ENCODE measurements at places on chromosomes 2 and 18. TPM values are rescaled to one million over a fixed set of nuclear protein-coding genes. Genes with fewer than 3 reads are reported as not detected.

GRCh38 chr2:113890253-113891235 lies 655 bp downstream of the ACTR3 start:
- DNase-seq: peak; percentile 83

- peak; percentile 91 for DNase-seq
These were observed 978.1 kb upstream of the CDH2 start for GRCh38 chr18:29154758-29155725.

- DNase-seq: no peak
These were observed 140.9 kb upstream of the B3GNT2 start for GRCh38 chr2:62054916-62055450.

GRCh38 chr2:129803871-129804270 lies 175.6 kb upstream of the RAB6C start:
- DNase-seq: peak; percentile 20

DNA sequence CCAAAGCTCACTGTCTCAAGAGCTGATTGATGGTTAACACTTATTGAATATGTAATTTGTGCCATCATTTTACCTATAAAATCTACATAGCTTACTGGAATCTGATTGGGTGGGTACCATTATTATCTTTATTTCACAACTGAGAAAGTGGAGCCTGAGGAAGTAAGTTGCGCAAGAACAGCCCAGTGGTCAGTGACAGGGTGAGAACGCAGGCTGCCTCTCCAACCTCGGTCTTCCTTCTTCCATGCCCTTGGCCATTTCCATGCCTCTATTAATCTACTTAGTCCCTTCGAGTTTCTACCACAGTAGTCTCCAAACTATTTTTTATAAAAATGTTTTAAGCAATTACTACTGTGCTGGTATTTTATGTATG lies 390.9 kb upstream of the VWC2L start:
- DNase-seq: peak; percentile 19

DNA sequence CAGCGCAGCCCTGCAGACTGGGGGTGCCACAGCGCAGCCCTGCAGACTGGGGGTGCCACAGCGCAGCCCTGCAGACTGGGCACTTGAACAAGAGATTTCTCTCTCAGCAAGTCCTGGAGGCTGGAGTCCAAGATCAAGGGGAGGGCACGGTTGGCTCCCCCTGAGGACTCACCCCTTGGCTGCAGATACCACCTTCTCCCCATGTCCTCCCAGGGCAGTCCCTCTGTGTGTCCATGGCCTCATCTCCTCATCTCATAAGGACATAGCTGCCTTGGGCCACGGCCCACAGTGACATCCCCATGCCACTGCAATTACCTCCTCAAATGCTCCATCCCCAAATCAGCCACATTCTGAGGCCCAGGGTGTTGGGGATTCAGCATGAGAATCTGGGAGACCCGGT lies 98.2 kb downstream of the TPO start:
- DNase-seq: no peak

DNA sequence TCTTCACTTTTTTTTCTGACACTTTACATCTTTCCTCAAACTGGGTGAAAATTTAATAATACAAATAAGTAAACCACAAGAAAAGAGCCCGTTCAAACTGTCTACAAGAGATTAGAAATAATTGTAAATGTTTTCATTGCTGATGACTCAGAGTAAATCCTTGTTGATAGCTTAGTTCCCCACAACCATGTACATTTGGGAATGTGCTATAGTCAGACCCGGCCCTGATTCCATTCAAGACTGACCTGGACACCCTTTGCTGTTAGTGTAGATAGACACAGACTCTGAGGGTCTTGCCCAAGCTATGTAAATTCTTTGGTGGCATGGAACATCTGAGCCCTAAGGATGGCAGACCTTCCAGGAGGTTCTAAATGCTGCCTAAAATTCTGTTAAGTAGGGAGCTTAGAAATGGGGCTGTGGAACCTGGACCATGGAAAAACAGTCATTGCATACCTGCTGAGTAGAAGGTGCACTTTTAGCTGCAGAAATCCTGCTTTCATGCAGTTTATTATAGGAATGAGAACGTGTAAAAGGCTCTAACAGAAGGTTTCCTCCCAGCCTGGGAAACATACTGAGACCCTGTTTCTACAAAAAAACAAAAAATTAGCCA lies 3.7 kb downstream of the MALT1 start:
- DNase-seq: peak; percentile 46

GRCh38 chr2:217977840-217978535 lies 24.8 kb downstream of the TNS1 start:
- DNase-seq: no peak

- DNase-seq: no peak
These were observed 16.6 kb downstream of the ME2 start for GRCh38 chr18:50895350-50896045.

DNA sequence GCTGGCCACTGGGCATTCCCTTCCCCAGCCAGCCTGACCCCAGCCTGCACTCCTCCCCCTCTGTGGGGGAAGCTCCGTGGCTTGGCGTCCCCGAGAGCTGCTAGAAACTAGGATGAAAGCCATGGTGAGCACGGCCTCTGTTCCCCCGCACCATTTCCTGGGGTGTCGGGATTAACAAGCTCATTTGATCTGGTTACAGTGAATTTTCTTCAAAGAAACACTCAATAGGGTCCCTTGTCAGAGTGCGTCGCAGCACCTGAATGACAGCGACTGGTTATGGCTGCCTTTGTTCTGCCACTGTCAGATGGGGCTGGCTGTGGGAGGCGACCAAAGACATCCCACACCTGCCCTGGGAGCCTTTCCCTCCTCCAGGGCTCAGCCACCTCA lies 7.7 kb upstream of the ALPI start:
- no peak for DNase-seq

DNA sequence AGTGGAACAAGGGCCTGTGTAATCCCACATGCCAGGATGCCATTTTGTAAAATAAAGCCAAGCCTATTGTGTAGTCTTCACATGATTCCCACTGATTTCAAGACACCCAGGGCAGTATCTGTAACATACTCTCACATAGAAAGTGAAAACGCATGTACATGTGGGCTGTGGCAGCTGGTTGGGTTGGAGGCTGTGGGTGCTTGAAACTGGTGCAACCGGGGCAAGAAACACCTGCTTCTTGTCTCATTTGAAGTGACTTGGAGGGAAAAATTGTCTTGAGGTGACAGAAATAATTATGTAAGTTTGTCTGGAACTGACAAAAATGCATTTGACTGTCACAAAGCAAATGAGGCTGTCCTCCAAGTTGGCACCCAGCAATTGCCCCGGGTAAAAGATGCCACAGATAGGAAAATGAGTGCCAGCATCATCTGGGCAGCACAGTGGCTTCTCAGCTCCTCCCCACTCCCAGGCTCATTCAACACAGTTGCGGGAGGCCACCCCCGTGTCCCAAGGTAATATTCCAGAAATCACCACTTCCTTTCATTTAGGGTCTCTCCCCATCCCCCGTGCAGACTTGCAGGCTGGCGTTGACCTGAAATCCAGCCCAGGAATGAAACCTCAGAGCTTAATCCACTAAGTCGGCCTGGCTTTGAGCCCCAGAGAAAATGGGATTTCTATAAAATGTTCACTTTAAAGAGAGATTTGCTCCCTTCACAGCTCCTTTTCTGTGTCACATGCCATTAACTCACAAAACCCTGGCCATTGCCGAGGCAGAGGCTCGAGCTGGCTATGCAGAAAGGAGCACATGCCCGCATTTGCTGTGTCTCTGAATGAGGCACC lies 293.9 kb upstream of the PARD3B start:
- DNase-seq: no peak

DNA sequence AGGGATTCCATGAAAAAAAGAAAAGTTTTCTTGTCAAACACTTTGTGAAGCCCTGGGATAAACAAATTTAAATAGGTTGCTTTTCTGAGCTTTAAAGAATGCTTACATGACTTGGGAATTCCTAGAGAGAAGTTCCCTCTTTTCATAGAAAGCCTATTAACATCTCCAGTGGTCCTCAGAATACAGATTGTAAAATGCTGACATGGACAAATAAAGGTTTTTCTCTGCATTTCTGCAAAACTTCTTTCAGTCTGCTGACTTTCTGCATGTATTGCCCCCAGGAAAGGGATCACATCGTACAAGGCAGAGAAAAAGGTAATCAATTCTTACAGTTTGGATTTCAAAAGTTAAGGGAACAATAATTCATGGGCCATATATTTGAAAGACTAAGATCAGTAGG lies 20.6 kb downstream of the ZNF385B start:
- no peak for DNase-seq

DNA sequence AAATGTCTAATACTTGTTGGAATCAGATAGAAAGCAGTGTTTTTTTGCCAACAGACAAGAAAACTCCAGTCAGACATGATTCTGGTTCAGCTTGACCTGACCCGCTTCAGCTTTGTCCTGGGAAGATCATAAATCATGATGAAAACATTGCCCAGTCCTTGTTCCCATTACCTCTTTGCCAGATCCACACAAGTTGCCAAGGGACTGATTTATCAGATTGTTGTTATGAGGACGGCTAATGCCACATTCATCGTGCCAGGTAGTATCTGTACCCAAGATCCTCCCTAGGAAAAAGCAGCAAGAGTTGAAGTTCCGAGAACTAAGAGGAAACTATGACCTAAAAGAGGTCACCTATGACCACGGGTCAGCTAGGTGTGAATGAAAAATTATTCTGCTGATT lies 39.0 kb downstream of the SLC40A1 start:
- DNase-seq: no peak

- peak; percentile 57 for DNase-seq
These were observed 871 bp upstream of the ALS2 start for GRCh38 chr2:201781557-201782051.

DNA sequence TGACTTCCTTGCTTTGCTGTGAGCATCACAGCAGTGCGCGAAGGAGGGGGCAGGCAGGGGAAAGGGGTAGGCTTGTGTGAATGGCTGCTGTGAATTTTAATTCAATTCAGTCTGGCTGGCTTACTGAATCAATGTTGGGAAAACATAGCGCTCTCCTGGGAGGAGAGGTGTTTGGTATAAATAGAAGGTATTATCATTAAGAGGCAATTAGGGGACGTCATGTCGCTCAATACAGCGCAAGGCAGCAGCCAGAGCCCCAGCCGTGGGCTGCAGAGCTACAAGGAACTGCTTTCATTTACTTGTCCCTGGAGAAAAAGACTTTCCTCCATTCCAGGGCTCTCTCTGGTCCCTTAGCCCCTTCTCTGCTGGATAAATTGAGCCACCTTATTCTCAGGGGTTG lies 181.4 kb upstream of the MSH6 start:
- DNase-seq: no peak

- DNase-seq: peak; percentile 72
These were observed 63.5 kb upstream of the FN1 start for GRCh38 chr2:215499331-215499730.

GRCh38 chr2:4653991-4654390 lies 950.6 kb downstream of the DCDC2C start:
- no peak for DNase-seq

- peak; percentile 26 for DNase-seq
These were observed 42.7 kb upstream of the TAF1B start for GRCh38 chr2:9800639-9800974.

GRCh38 chr2:28972778-28973335 lies 8.2 kb upstream of the TOGARAM2 start:
- no peak for DNase-seq

DNA sequence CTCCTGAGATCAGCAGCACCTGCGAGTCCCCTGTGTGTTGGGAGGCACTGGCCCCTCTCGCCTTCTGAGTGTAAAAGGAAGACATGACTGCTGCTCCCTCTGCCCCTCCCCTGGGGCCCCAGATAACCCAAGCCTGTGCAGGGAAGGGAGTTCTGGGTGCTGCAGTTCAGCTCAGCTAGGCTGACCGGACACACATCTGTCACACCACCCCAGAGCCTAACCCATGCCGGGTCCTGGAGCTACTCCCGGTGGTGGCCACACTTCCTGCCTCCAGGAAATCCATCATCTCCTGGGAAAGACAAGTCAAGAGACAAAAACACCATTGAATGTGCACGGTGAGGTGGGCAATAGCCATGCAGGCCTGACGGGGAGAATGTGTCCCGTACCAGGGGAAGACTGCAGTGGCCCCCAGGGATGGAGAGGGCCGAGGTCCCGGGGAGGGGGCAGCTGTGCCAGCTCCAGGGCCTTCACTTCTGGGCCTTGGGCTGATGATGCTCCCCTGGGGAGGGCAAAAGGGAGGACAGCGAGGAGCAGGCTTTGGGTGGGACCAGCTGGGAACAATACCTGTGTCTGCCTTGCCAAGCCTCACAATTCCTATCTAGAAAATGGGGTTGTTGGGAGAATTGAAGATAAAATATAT lies 210.6 kb downstream of the TFCP2L1 start:
- DNase-seq: peak; percentile 28

DNA sequence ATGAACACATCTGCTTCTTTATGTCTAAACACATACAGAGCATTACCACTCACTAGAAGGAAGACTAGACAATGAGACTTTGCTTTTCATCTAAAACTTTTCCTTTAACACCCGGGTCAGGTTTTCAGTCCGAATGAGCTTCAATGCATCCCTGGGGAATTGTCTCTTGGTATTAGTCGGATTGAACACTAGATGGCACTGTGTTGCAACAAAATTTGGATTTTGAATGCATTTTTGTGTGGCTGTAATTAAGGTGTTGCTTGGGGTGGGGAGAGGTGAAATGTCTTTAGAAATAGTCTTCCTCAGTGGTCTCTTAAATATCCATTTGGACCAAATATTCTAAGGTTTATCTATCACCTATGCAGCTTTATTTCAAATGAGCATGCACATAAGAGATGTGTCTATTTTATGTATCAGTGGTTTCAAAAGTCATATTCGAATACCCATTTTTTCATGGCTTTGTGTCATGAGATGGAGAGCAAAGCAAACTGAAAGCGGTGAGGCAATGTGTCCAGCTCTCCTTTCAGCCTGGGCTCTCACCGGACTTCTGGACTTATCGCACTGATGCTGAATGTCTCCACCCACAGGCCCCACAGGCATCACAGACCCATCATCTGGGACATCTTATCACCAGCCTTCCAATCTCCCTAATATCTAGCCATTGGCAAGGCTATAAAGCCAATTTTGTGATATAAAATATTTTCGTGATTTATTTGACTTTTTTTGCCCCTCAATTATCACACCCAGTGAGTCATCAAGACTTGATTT lies 510.3 kb downstream of the RNF144A start:
- DNase-seq: peak; percentile 89

DNA sequence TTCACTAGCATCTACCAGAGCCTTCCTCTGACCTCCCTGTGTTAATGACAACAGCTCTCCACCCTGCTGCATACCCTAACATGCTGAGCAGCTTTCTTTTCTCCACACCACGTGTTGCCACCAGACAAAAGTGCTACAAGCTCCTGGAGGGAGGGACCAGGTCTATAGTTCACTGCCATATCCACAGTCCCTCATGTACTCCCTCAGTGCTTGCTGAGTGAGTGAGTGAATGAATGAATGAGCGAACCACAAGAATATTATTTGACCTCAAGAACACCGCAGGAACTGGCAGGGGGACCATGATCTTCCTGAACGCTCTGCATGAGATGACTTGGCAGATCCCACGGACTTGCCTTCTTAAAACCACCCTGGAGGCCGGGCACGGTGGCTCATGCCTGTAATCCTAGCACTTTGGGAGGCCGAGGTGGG lies 47.4 kb upstream of the CAB39 start:
- DNase-seq: no peak

- DNase-seq: peak; percentile 91
These were observed 431 bp upstream of the SEC11C start for GRCh38 chr18:59139291-59139614.

CD226 gene
- 1.3 TPM for total RNA-seq

L3MBTL4 gene
- total RNA-seq: not detected

ALPG gene
- not detected for total RNA-seq

NYAP2 gene
- total RNA-seq: not detected

HOXD8 gene
- 23.4 TPM for total RNA-seq

TRIM43 gene
- total RNA-seq: not detected

Measured in GM23248 (cell line).